ENCODE measurements at places on chromosomes 13 and 19.

GRCh38 chr19:38719761-38720558 is 24.3 kb downstream of the CAPN12 start:
- no peak for DNase-seq

- DNase-seq: no peak
These were observed 1199.3 kb downstream of the PCDH17 start for GRCh38 chr13:58830841-58831240.

DNA sequence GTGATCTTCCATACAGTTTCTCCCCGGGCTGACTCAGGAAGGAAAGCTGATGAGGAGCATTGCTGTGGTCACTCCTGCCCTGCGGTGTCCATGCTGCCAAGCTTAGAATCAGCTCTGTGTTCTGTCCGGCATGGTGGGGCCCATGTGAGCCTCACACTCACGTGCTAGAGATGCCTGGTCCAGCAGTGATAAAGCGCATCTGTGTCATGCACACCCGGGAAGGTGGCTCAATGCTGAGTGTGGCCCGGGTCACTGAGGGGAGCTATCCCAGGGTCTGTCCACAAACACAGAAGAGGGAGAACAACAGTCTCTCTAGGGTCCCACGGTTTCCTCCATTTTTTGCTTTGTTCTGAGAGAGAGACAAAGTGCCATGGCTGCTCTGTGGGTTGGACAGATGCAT is 3.5 kb upstream of the LILRB1 start:
- DNase-seq: no peak

- peak; percentile 35 for DNase-seq
These were observed 27.5 kb upstream of the KATNAL1 start for GRCh38 chr13:30334663-30335386.

Measured in activated T-cell treated with anti-CD3 and anti-CD28 coated beads, Interleukin-2, amount 50 U/mL, for 48 hours (primary cell).